Right lobe of liver (tissue), 6 donors: ENCODE measurements at places on chromosomes 3 and 15.

DNA sequence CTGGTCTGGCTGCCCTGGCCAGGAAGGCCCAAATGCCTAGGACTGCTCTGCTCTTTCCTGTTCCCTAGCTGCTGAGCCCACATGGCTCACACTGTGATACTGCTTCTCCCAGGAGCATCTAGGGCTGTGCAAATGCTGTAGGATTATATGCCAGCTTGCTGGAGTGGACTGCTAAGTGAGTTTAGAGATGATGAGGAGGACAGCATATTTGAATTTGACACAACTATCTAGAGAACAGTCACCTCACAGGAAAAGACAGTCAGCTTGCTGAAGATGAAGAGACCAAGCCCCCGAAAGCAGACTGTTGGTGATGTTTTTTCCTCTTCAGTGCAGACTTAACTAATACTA is 39.2 kb downstream of the CLEC3B start:
- no peak for DNase-seq

DNA sequence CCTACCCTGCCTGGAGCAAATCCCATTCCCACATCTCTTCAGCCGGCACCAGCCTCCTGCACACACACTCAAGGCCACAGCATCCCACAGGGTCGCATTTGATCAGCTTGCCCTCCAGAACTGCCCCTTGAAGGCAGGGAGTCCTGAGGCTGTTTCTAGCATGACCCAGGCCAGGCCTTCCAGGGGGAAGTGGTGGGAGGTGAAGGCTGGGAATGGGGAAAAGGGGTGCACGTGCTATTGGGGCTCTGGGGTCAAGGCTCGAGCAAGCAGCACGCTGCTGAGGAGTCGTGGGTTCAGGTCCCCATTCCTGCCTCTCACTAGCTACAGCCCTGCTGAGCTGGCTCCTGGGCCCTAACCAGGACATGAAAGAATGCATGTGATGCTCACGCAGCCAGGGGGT is 24.9 kb downstream of the SEMA7A start:
- DNase-seq, result no peak

DNA sequence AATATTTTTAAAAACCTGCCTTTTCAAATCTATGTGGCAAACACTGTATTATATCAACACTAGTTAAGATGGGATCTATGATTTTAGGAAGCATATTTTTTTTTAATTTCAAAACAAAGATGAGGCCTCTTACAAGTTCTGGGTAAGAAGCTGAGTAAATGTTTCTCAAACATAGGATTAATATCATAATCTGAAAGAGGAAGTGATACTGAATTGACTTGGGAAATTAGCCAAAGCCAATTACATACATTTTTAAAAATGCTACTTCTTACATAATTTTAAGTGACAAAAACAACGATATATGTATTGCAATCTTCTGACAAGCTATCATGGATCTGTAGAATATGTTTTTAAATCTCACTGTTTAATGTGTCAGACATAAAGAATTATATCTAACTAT is 135.1 kb upstream of the UBP1 start:
- DNase-seq, result no peak

DNA sequence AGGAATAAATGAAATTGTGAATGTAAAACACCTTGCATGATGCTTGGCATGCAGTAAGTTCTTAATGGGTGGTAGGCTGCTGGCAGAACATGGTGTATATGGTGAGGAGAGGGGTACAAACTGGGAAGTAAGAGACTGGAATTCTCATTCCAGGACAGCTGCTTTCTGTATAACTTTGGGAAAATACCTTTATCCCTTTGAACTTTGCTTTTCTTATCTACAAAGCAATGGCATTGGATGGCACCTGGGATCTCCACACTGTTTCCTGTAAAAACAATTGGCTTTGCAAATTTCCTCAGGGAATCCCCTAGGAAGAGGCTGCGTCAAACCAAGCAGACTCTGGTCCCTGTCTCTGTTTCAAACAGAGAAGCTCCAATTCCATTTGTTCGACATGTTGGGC is 100.7 kb upstream of the SLC4A7 start:
- DNase-seq, result no peak
